ENCODE measurements at places on chromosomes 11 and 22. TPM values are rescaled to one million over a fixed set of nuclear protein-coding genes. Genes with fewer than 3 reads are reported as not detected.

NOX4 gene
- not detected for total RNA-seq

NRIP3 gene
- 0.98 TPM for total RNA-seq

RAB38 gene
- 1.0 TPM for total RNA-seq

OR8J3 gene
- not detected for total RNA-seq

CACNA1I gene
- total RNA-seq, result 0.02 TPM

SLC22A8 gene
- total RNA-seq, result not detected

OR51A2 gene
- total RNA-seq, result not detected

GAS2L1 gene
- total RNA-seq, result 41.5 TPM

SEZ6L gene
- total RNA-seq, result not detected

TRIM29 gene
- total RNA-seq, result 16.8 TPM

DEUP1 gene
- total RNA-seq, result not detected

B3GAT1 gene
- not detected for total RNA-seq

KRTAP5-4 gene
- not detected for total RNA-seq

OLFML1 gene
- total RNA-seq, result not detected

LDHAL6A gene
- total RNA-seq, result not detected

RFPL2 gene
- total RNA-seq, result not detected

SCO2 gene
- 7.5 TPM for total RNA-seq

ADM gene
- 95.8 TPM for total RNA-seq

PDGFB gene
- 3.6 TPM for total RNA-seq

CABP2 gene
- total RNA-seq, result not detected
